ENCODE measurements at places on chromosomes 4 and X.
A peak's percentile ranks its signal among the peaks of the same experiment; 100 is the strongest.

DNA sequence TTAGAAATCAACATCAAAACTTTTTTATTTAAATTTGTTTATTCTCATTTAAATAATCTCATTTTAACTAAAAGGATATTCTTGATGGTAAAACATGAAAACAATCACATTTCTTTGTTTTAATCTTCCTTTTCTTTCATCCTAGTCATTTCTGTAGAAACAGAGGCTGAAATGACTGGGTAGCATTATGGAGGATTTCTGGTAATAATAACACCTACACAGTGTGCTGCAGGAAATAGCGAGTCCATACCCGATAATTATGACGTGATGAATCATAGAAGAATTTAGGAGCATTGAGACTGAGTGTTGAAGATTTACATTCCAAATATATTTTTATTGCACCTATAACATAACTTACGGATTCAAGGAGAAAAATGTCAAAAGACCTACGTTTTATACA, 31.4 kb upstream of the BBS12 start:
- no peak for DNase-seq

GRCh38 chr4:40253906-40254305, 57.1 kb downstream of the RHOH start:
- DNase-seq: no peak

DNA sequence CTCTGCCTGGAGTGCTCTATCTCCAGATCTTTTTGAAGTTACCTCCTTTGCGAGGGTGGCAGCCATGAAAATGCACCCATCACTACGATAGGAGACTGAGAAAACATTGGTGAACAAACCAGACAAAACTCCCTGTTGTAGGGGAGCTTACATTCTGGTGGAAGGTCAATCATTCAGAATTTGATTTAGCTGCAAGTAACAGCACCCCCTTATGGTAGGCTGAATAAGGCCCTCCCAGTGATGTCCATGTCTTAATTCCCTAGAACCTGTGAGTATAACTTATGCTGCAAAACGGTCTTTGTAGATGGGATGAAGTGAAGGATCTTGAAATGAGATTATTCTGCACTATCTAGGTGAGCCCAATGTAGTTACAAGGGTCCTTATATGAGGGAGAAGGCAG, 5.6 kb upstream of the TEC start:
- DNase-seq: peak; percentile 1

DNA sequence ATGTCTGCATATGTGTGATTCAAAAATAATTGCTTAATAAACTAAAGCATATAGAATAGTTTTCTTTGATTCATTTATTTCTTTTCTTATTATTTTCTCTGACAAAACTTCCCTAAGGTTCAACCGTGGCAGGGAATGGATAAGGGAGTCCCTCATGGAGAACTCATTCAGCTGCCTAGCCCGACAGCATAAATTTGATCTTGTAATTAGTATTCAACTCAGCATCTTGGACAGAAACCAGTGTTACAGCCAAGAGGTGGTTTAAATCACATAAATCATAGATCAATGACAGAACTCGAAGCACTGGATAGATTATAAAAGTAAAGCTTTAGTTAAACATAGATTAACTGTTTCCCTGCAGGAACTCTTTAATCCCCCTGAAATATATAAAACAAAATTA, 174.3 kb upstream of the POU3F4 start:
- no peak for DNase-seq

- no peak for DNase-seq
Observed at GRCh38 chrX:150933945-150934350, 35.5 kb upstream of the CD99L2 start.

- DNase-seq: no peak
Observed at GRCh38 chr4:95142932-95143331, 385.2 kb downstream of the BMPR1B start.

DNA sequence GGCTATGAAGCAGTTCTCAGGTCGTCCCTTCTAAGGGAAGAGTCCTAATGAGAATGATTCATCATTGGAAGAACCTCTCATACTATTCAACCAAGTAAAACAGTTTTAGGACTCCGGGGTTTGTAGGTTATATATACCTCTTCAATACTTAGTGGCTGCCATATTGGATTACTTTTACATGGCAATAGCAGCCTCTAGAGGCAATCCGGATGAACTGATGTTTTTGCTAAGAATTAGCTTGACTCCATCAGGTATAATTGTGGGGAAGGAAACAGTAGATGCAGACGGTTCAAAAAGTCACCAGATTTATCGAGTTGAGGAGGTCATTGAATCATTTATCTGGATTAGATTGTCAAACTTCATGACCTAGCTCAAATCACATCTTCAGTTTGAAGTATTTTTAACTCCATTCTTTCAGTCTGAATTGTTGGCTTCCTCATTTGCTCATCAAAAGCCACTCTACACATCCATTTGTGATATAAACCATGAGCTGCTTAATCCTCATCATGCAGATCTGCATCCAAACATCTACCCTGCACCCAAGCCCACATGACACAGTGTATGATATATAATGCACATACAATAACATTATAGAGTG, 28.4 kb downstream of the GUCY1B1 start:
- peak; percentile 33 for DNase-seq

GRCh38 chrX:109871121-109871888, 131.6 kb upstream of the TMEM164 start:
- DNase-seq: no peak

All from NCI-H2029 (cell line).